AG20443 (cell line): ENCODE measurements at places on chromosomes 1 and 21.
A peak's percentile ranks its signal among the peaks of the same experiment; 100 is the strongest.

- DNase-seq, result no peak
These were observed 25.5 kb downstream of the GRIK1 start for GRCh38 chr21:29914326-29914725.

GRCh38 chr1:175521249-175522040 lies 221.9 kb downstream of the TNR start:
- DNase-seq, result no peak

GRCh38 chr1:199178646-199179045 lies 539.8 kb downstream of the PTPRC start:
- DNase-seq, result no peak

DNA sequence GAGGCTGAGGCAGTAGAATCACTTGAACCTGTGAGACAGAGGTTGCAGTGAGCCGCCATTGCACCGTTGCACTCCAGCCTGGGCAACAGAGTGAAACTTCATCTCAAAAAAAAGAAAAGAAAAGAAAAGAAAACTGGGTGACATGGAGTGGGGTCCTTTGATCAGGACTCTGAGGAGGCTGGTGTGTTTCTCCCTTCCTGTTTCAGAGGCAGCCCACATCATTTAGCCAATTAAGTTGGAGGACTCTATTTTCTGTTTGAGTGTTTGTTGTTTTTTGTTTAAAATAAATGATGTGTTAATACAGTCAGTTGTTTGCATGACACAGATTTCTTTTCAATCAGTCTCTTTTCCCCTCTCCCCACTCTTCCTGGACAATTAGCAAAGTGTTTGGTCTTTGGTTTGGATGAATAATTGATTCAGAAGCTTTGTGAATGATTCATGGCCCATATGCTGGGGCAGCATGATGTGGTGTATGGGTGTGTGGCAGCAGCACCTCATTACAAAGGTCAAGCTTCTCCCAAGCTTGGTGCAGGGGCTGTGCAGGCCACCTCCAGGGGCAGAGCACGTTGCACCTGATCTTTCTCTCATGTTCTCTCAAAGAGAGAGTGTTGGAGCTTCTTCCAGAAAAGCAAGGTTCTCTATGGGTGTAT lies 48.8 kb downstream of the CACNA1E start:
- DNase-seq, result no peak

DNA sequence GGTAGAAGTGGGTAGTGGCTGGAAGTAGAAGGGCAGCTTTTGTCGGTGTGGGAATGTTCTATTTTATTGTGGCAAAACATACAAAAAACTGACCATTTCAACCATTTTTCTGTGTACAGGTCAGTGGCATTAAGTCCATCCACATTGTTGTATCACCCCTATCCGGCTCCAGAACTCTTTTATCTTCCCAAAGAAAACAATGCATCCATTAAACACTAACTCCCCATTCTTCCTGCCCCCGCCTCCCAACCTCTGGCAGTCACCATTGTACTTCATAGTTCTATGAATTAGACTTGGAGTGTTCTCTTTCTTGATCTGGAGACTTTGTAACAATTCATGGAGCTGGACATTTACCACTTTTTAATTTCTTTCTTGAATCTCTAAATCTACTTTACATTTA lies 55.7 kb downstream of the DEGS1 start:
- no peak for DNase-seq

- DNase-seq, result peak; percentile 58
These were observed 780 bp downstream of the YTHDF2 start for GRCh38 chr1:28737307-28738132.
